Myocyte (in vitro differentiated cells): ENCODE measurements at places on chromosomes 6 and 20. TPM values are rescaled to one million over a fixed set of nuclear protein-coding genes. Genes with fewer than 3 reads are reported as not detected.
A peak's percentile ranks its signal among the peaks of the same experiment; 100 is the strongest.

DNA sequence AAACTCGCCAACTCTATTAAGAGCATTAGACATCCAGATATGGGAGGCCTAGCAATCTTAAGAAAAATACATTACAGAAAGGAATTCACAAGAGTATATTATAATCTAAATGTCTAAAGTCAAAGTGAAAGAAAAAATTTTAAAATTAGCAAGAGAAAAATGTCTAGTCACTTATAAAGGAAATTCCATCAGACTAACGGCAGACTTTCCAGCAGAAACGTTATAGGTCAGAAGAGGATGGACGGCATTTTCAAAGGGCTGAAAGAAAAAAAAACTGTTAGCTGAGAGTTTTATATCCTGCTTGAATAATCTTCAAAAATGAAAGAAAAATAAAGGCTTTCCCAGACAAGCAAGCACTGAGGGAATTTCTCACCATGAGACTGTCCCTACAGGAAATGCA is 269.0 kb downstream of the HDGFL1 start:
- no peak for DNase-seq

GRCh38 chr6:10479939-10480700 is 41.0 kb upstream of the GCNT2 start:
- no peak for DNase-seq

DNA sequence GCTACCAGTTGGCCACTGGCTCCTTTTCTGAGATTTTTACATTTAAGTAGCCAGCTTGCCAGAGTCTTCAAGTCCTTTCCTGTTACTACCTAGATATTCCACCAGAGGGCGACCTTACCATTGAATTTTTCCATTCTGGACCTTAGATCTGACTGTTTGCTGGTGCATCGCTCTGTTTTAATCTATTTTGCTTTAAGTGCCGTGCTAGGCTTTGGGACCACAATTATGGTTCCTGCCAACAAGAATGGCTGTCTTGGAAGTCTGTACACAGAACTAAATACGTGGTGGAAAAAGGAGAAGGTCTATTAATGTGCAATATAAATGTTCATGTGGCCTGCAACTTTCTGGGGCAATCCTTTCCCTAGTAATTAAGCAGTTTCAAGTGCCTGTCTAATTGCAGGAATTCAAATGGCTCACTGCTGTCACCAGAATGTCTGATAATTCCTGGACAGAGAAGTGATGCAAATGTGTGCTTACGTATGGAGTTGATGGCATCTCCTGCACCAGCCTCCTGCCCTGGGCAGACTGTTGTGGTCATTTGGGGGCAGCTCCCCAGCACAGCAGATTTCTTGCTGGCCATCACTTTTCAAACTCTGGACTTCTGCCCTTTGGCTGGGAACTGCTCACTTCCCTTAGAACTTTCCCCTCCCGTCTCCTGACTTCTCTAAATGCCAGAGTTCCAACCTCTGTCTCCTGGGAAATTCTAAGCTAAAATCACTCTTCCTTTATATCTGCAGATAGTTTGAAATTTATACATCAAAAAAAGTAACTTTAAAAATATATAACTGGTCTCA is 5.6 kb upstream of the HLA-DOA start:
- peak; percentile 83 for DNase-seq

DNA sequence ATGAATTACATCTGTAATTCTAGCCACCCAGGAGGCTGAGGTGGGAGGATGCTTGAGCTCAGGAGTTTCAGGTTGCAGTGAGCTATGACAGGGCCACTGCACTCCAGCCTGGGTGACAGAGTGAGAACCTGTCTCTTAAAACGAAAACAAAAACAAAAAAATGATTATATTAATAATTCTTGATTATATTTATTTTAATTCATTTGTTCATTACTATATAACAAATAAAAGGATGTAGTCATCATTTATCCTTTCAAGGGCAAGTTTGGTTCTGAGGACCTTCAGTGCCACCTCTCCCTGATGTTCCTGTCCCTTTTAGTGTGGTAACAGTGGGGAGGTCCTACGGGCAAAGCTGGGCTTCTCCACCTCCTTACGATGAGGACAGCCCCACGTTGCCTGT is 167.1 kb upstream of the SCGN start:
- no peak for DNase-seq

DNA sequence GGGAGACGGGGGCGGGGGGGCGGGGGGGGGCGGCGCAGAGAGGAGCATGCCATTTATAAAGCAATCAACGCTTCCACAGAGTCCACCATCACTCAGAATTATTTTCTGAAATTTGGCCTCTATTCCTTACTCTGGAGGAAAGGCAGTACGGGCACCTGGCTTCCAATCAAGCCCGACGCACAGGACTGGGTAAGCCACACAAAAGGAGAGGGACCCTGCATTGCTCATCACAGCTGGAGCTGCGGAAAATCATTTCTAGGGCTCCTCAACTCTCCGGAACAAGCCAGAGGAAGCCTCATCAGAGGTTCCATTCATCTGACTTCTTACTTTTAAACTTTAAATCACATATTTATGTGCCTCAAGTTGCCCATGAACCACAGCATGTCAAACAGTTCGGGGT is 55.9 kb downstream of the TTI1 start:
- DNase-seq, result no peak

- DNase-seq, result no peak
Measured at GRCh38 chr6:149212206-149212605, 105.3 kb upstream of the TAB2 start.

GRCh38 chr6:39830444-39830843 is 38.3 kb downstream of the DAAM2 start:
- DNase-seq, result no peak

DNA sequence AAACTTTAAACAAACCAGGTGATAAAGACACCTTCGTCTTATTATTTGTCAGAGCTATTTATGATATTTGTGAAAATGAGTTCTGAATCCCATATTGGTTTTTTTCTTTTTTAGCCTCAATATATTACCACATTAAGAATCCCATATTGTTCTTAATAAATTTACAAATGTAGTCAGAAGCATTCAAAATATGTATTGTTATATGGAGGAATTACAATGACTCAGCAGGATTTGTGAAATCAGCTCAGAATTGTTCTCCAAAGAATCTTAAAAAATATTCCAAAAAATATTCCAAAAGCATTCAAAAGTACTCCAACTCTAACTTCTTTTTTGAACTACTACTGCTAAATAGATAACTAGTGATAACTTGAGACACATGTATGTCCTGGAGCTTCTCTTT is 6.5 kb upstream of the ZNF343 start:
- no peak for DNase-seq

The SYNGAP1 gene
- total RNA-seq, result 2.7 and 2.8 TPM in 2 replicates

The HLA-DMB gene
- not detected in 2 replicates for total RNA-seq

The DSP gene
- total RNA-seq, result 7.8 and 13.1 TPM in 2 replicates

The MOXD1 gene
- total RNA-seq, result 4.5 and 6.5 TPM in 2 replicates
